ENCODE measurements at places on chromosomes 7 and 10. TPM values are rescaled to one million over a fixed set of nuclear protein-coding genes. Genes with fewer than 3 reads are reported as not detected.

Gene TMEM139
- total RNA-seq: not detected

Gene NOC3L
- 20.8 TPM for total RNA-seq

DNA sequence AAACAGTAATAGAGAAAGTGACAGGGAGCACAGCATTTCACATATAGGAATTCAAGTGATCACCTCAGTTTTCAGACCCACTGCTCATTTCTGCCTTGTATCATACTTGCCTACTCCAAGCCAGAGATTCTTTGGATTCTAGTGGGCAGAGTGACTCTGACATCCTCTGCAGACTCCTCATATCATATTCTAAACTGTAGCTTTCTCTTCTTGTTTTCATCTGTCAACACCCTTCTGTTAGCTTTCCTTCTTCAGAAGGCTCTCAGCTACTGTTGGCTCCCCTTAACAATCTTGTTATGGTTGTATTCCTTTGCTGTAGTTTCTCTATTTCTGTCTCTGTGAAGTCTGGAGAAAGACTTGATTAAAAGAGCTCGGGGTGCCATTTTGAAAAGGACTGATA, 120.5 kb downstream of the CTNNA3 start:
- DNase-seq: no peak

- DNase-seq: no peak
Observed at GRCh38 chr7:92884218-92884617, 47.8 kb upstream of the CDK6 start.

- DNase-seq: no peak
Observed at GRCh38 chr7:109956916-109957315, 1134.0 kb upstream of the LRRN3 start.

DNA sequence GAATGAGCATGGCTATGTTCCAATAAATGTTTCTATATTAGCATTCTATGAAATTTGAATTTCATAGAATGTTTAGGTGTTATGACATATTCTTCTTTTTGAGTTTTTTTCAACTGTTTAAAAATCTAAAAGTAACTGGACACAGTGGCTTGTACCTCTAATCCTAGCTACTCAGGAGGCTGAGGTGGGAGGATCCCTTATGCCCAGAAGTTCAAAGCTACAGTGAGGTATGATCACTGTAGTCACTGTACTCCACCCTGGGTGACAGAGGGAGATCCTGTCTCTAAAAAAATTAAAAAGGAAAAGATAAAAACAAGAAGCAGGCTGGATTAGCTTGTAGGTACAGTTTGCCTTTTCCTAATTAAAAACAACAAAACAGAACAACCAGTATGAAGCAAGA, 95.1 kb downstream of the NRBF2 start:
- no peak for DNase-seq

DNA sequence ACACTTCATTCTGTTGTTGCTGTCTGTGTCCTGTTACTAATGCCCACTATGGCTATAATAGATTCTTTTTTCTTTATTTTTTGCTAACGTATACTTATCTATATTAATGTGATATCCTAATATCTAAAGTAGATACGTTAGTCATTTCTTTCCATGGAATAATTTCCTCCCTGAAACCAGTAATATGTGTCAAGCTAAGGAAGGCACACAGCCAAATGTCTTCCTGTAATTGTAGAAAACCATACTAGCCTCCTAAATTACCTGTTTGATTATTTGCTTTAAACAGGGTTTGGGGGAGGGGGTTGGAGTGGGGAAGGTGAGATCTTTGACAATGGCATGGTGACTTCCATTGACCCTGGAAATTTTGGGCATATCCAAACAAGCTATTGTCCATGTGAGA, 56.4 kb downstream of the THNSL1 start:
- no peak for DNase-seq

DNA sequence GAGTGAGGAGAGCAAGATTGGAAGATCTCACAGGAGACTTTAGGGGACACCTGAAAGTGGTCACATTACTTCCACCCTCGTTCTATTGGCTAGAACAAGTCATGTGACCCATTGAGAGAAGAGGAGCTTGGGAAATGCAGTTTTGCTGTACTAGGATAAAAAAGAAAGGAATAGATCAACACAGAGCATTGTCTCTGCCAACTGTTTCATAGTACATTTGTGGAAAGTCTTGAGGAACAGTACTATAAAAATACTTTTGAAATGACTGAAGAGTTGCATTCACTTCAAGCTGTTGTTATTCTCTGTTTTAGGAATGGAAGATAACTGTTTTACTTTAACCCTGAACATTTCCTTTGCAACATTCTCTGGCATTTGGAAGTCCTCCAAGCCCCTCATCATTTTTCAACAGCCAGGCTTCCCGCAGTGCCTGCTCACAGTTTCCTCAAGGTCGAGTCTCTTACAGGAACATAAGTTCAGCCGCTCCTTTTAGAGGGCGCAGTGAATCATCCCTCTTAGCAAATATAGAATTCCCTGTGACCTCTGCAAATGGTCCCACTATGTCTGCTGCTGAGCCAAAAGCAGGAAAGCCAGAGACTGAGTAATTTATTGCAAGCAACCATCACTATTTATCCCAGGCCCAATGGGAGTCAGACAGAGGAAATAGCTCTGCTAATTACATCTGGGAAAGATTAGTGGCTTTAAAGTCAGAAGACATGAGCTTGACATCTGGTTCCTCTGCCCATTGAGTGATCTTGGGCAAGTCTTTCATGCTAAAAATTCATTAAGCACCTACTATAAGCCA, 40.7 kb downstream of the MRPL32 start:
- peak; percentile 6 for DNase-seq

Gene FAM241B
- total RNA-seq: 13.9 TPM

GRCh38 chr10:108465871-108466641, 1301.5 kb upstream of the SORCS1 start:
- DNase-seq: peak; percentile 52

DNA sequence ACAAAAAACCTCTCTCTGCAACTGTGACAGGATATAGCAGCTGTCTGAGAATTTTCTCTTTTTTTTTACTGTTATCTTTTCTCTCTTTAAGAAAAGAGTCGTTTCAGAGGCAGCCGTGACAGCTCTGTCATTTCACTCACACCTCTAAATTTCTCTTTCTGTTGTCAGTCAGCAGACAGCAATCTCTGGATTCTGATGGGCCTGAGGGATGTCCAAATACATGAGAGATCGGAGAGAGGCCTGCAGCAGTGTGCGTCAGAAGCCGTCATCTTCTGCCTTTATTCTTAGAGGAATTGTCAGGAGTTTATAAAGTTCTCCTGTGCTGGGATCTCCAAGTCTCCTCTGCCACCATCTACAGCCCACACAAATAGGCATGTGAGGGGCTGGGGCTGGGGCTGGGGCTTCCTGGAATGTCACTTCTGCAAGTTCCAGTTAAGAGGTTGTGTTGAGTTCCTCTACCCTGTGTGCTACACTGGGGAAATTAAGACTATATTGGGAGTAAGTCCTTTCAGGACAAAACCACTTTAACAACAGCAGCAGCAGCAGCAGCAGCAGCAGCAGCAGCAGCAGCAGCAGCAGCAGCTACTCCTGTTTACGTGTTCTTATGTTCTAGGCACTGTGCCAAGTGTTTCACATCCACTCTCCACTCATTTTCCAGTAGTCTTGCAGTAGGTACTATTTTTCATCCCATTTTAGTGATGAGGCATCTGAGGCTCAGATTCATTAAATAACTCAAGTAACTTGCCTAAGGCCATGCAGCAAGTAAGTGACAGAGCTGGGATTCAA, 541.3 kb downstream of the LRMDA start:
- DNase-seq: no peak

DNA sequence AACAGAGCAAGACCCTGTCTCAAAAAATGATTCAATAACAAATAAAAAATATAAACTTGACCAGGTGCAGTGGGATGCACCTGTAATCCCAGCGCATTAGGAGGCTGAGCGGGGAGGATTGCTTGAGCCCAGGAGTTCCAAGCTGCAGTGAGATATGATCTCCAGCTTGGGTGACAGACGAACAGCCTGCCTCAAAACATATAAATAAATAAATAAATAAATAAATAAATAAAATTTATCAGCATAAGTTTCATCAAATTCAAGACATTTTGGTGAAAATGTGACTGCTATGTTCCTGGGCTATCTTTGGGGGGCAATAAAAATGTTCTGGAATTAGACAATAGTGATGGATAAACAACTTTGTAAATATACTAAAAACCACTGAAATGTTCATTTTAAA, 4.8 kb upstream of the EIF4EBP2 start:
- DNase-seq: no peak

- DNase-seq: no peak
Observed at GRCh38 chr7:140159497-140159896, 17.3 kb downstream of the KDM7A start.

DNA sequence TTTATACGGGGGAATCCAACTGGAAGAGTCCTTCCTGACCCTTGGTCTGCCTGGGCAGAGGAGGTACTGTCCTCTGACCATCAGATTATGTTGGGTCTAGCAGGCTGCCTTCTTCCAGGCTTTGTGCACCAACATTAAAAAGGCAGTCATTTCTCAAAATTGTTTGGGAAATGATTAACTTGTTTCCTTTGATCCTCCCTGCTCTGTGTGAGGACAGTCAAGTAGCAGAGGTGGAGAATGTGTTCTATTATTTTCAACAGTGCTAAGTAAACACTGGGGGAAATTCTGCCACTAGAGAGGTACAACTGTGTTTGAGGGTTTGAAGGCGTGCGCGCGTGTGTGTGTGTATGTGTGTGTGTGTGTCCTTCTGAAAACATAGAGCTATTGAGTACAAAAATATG, 20.6 kb downstream of the ACSL5 start:
- DNase-seq: no peak

GRCh38 chr10:73408061-73408460, 5.8 kb downstream of the ANXA7 start:
- DNase-seq: no peak

- no peak for DNase-seq
Observed at GRCh38 chr10:29702273-29703164, 67.7 kb upstream of the SVIL start.

Gene ETV1
- 43.2 TPM for total RNA-seq

Gene TRPV5
- not detected for total RNA-seq

DNA sequence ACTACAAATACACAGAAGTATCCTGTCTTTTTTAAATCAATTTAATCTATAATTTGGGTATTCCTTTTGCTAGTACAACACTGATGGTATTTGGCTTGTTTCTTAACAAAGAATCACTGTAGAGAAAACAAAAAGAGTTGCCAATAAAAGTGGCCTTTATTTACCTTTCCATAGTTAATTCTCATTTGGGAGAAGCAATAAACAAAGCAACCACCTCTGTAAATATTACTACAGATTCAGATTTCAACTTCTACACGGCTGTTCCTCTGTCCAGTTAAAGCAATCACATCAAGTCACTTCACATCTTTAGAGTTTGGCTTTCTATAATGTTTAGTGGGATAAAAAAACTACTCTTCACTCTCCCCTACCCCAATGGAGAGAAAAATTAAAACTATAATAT, 34.4 kb downstream of the ERCC6 start:
- DNase-seq: no peak

- DNase-seq: no peak
Observed at GRCh38 chr10:78044179-78044578, 10.5 kb downstream of the RPS24 start.

- DNase-seq: no peak
Observed at GRCh38 chr10:3719024-3719843, 65.8 kb downstream of the KLF6 start.

Gene PHF14
- 166 TPM for total RNA-seq

GRCh38 chr10:113000876-113001598, 51.0 kb downstream of the TCF7L2 start:
- no peak for DNase-seq

DNA sequence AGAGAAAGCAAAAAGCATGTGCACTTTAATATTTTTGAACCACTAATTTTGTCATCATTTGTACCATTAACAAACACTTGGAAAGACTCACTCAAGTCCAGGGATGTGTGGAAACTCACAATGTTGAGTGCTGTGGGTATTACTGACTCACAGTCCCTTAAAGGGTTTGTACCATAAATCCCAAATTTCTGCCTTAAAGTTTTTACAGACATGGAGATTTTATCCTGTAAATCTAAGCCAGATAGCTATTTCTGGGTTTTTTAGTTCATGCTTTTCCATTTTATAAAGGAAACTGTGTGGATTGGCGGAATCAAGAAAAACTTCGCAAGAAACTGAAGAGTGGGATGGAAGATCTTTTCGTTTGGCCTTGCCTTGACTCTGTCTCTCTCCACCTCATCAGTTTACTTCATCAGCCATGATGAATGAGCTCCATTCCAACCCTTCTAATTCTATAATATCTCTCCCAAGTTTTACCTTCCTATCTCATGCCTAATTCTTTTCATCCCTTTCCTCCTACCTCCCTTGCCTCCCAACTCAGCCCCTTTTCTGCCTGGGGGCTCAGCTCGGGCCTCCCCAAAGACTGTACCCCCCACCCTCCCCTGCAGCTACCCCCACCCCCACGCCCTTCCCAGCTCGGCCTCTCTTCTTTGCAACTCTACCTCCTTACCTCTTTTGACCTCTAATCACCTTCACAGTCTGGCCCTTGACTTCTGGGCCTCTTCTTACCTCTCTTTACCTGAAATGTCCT, 218.5 kb upstream of the MKLN1 start:
- no peak for DNase-seq

GRCh38 chr10:100873827-100874326, 38.9 kb upstream of the SLF2 start:
- DNase-seq: no peak

DNA sequence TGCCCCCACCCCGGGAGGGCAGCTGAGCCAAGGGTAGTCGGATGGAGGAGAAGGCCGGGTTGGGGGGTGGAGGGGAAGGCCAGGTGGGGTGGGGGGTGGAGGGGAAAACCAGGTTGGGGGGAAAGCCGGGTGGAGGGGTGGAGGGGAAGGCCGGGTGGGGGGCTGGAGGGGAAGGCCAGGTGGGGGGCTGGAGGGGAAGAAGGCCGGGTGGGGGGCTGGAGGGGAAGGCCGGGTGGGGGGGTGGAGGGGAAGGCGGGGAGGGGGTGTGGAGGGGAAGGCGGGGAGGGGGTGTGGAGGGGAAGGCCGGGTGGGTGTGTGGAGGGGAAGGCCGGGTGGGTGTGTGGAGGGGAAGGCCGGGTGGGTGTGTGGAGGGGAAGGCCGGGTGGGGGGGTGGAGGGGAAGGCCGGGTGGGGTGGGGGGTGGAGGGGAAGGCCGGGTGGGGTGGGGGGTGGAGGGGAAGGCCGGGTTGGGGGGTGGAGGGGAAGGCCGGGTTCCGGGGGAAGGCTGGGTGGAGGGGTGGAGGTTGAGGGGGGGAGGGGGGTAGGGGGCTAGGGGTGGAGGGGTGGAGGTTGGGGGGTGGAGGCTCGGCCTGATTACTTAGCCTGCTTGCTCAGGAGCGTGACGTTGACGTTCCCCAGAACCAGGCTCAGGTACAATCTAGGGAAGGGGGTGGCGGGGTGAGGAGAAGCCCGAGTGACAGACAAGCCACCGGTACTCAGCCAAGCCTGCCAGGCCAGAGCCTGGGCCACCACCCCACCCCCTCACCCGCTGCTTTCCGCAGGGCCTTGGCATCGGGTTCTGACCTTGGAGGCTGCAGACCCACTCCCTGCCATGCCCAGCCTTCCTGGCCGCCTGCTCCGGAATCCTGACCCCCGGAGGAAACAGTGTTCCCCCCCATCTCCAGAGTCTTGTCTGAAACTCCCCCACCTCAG, 5.6 kb downstream of the TMEM120A start:
- DNase-seq: peak; percentile 49

DNA sequence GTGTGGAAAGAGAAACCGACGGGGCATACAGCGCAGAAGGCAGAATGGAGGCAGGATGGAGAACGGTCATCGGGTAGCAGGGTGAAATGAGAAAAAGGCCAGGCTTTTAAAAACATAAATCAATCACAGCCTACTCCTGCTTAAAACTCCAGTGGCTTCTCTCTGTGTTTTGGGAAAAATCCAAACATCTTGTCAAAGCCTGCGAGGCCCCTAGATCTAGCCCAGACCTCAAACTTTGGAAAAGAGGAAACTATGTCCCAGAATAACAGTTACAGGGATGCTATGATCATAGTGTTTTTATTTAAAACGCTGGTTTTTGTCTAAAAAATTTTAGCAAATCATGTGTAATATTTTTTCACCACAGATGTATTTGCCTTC, 41.1 kb downstream of the PPP1R3C start:
- DNase-seq: no peak
